ENCODE measurements at places on chromosomes 1 and 21.

DNA sequence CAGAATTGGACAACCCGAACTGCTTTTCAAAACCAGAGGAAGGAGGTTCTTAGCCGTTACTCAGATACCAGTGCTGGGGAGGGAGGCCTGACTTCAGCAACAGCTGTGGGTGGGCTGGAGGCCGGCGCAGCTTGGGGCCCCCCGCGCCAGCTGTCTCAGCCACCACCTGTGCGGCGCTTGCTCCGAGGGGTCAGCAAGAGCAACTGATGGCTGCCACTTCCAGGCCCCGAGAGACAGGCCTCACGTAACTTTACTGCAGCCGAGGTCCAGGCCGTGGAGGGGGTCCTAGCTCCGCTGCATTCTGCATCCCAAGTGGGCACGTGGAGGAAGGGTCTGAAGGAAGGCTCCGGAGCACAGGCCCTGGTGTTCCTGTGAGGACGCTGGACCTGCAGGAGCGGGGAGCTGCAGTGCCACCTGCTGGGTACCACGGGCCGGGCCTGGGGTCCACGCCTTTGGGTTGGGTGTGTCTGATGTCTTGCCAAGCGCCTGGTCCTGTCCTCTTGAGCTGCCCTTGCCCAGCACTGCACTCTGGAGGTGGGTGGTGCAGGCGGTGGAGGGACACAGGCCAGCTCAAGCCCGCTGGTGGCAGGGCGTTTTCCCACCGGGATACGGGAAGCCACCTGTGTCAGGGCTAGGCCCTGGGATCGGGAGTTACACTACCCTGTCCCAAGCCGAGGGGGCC lies 9.8 kb downstream of the THAP3 start:
- no peak for DNase-seq

- peak; percentile 75 for DNase-seq
Measured at GRCh38 chr1:204072931-204073836, at the start of gene SOX13. Gene SOX13, plus strand, starts transcription at chr1:204073115. Its CDS starts 39,801 bp downstream, at chr1:204112916.

DNA sequence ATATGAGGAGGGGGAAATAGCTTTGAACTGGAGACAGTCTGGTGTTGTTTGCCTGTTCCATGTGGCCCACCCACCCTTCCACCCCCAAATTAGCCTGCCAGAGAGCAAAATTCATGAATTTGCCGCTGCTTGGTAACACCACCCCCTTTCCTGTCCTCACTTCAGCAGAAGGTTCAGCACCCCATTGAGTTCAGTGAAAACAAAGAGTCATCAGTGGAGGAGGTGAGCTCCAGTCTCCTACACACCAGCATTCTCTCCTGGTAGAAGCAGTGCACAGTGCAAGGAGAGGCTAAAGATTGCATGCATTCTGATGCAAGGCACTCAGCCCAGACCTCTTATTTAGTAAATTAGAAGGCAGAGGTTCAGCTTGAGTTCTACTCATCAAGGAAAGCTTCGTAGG lies 99.7 kb upstream of the DYNLT5 start:
- DNase-seq: no peak

- DNase-seq: no peak
Measured at GRCh38 chr1:164683235-164683634, 124.3 kb downstream of the PBX1 start.

DNA sequence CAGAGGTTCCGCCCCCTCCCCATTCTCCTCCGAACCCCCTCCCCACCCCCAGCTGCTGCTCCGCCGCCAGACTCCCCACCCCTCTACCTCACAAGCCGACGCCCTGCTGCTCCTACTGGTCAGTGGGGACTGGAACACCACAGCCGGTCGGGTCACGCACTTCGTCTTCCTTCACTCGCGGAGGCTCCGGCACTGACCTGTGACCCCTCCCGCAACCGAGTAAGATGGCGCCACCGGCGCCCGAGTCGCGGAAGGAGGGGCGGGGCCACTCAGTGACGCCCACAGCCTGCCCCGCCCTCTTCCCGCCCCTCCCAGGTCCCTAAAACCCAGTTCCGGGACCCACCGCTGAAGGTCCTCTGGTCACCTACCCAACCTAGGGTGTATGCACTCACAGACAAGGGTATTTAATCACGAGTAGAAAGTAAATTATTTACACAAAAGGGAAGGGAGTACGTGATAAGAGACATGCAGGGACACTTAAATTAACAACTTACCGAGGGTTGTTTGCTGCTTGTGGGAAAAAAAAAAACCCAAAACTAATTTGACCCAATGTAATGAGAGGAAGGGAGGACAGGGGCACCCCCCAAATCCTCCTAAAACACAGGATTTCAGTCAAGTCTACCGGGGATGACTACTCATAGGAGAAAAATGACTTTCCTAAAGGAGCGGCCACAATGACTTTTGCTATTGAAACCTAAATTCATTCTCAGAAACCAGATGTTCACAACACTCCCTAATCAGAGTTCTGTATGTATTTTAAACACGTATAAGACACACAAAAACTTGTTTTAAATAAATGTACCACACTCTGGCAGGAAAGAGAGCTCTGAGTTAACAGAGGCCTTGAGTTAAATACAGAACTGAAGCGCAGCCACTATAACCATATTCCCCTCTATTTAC lies at the start of gene RIT1:
Gene RIT1 (minus strand): TSS at position 194 of the 900 bp plus-strand sequence. CDS start 588 bp downstream, outside the sequence.
- peak; percentile 69 for DNase-seq

GRCh38 chr1:11550664-11551283 lies 71.8 kb downstream of the DISP3 start:
- no peak for DNase-seq

- no peak for DNase-seq
Measured at GRCh38 chr1:51572365-51572764, 44.5 kb upstream of the OSBPL9 start.

DNA sequence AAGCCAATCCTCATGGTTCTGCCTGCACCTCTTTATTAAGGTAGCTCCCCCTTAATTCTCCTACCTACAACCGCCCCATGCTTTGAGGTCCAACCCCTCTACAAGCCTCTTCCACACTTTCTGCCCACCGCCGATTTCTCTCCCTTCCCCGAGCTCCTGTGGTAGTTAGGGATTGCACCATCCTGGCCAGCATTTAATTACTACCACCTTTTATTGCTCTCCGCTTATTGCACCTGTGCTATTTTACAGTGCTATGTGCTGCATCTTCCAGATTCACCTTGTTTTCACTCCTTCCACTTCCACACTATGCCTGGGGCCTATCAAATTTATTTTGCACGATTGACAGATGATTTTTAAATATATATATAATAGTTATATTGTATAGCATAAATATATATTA lies 29.3 kb upstream of the DNAJC11 start:
- DNase-seq: no peak

DNA sequence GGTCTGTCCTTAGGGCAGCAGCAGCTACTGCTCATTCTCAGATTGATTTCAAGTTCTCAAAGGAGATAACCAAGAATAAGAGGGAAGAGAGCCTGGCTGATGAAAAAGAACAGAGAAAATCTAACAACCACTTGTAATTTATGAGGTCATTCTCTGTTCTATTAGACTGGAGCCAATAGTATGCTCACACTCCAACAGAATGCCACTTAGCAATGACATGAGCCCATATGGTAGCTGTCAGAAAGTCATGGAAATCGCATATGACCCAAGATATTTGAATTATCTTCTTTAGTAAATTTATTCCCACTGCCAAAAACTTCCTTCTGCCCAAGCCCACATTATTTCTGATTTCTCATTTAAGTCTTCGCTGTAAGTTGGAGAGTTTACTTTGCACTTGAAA lies 53.7 kb upstream of the PLA2G4A start:
- DNase-seq: no peak

DNA sequence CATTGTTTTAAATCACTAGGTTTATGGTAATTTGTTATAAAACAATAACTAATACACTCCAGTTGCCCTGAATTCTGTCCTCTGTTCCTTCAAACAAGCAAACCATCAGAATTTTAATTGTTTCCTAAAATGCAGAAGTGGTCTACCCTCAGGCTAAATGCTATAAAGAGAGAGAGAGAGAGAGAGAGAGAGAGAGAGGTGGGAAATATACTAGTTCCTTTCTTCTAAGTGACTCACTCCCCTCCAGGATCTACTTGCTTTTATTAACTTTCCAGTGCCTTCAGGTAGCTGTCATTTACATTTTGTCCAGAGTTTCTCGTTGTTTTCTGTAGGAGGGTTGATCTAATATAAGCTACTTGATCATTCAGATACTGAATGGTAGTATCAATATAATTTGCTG lies 26.4 kb downstream of the LRRC53 start:
- no peak for DNase-seq

GRCh38 chr1:186887203-186887602 lies 58.5 kb downstream of the PLA2G4A start:
- no peak for DNase-seq

GRCh38 chr1:213585959-213586586 lies 401.7 kb upstream of the PROX1 start:
- no peak for DNase-seq

GRCh38 chr1:230268371-230269170 lies 157.6 kb downstream of the PGBD5 start:
- peak; percentile 56 for DNase-seq

DNA sequence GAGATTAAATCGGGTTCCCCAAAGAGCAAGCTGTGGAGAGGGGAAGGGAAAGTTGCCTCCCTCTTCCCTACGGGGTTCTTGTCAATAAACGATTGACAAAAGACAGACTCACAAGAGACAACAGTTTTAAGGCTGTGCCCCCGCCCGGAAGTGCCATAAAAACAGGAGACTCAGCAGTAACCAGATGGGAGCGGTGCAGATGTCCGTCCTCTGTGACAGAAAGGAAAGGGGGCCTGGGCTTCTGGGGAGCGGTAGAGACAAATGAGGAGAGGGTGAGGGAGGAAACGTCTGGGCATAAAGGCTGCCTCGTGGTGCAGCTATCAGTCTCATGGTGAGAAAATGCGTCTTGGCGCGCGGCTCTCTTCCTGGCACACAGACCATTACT lies 5.9 kb downstream of the TP73 start:
- DNase-seq: peak; percentile 28

DNA sequence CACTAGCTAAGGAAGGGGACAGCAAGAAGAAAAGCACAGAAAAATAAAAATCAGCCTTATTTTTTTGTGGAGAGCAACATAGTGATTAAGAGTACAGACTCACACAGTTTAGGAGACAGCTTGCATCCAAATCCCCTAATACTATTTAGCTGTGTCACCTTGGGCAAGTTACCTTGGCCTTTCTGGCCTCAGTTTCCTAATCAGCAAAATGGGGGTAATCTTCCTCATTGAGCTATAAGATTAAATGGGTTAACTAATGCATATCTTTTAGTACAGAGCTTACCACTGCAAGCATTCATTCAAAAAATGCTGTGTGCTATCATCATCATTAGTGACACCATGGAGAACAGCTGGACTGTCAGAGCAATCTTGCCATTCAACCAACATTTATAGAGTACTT lies 77.7 kb downstream of the CD46 start:
- DNase-seq: no peak

DNA sequence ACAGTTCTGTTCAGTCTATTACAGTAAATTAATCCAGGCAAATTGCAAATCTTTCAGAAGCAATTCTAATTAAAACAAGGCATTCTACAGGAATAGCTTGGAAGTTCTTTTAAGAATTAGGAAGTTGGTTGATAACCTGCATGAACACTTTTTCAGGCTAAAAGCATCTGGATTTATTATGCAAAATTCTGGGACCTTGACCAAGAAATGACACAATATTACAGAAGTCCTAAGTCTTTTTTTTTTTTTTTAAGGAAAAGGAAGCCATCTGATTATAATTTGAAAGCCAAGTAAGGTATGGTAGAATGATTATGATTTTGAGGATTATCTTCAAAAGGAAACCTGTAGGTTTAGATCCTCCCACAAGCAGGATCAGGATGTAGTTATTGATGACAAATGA lies 74.7 kb upstream of the KCNK2 start:
- no peak for DNase-seq

DNA sequence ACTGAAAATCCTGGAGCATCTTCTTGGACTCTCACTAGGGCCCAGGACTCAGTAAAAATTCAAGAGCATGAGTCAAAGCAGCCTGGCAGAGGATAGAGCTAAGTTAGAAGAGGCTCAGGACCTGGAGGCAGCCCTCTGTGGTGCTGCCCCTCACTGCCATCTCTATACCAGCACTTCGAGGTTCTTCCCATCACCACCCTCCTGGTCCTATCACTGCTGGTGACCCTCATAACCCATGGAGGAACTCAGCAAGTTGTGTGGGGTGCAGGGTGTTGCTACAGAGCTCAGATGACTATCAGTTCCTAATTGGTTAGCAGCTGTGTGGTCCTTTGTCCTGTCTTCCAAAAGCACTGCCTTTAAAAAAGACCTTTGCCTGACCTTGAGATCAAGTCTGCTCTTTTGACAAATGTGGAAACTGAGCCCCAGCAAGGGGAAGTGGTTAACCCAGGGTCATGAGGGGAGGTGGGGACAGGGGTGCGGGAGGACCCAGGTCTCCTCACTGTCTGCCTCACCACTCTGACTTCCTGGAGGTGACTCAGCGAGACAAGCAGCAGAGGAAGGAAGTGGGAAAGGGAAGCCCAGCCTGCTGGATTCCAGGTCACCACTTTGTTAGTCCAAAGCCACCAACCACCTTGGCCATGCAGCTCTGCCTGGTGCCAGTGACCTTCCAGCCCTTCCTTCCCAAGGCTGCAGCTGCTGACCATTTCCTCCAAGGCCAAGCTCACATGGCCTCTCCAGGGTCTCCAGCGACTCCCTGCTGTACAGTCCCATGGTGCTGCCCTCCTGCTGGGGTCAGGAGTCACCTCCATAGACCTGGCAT lies 199.4 kb upstream of the EDN2 start:
- no peak for DNase-seq

DNA sequence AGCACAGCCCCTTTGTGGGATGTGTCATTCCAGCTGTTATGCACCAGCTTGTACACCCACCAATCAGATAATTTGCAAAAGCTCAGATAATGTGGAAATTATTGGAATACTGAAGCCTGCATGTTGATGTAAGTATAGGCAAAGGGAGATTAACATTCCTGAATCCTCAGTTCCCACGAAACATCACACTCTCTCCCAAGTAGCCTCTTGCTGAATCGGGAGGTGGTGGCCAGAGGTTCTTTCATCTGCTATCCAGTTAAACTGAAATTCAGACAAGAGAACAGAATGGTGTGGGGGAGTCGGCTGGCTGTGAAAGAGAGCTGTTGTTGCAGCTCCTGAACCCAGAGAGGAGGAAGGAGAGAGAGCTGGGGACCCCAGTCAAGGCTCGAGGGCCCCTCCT lies 170.9 kb downstream of the ZBTB18 start:
- DNase-seq: no peak

DNA sequence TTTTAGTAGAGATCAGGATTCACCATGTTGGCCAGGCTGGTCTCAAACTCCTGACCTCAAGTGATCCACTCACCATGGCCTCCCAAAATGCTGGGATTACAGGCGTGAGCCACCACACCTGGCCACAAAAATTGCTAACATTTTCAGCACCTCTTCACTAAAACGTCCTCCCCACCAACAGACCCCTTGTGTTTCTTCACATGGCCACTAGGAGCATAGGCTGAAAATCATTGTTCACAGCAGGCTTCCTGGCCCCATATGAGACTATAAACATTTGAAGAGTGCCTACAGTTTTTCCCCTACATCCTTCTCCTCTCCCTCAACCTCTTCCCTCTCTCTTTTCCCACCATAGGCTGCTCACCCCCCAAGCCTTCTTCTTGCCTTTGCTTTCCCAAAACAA lies 28.0 kb upstream of the SFPQ start:
- DNase-seq: no peak
